Activated T-helper 1 cell treated with anti-CD3 and anti-CD28 coated beads, Interleukin-12 subunit alpha, Interleukin-12 subunit beta, Interleukin-2, Interleukin-4 antibody, amounts not matched to agents 30 ng/mL and 10 ng/mL and 1 ng/mL, durations not matched to agents 14 hours and 24 hours and 36 hours (primary cell): ENCODE measurements at places on chromosomes 6 and 20.

DNA sequence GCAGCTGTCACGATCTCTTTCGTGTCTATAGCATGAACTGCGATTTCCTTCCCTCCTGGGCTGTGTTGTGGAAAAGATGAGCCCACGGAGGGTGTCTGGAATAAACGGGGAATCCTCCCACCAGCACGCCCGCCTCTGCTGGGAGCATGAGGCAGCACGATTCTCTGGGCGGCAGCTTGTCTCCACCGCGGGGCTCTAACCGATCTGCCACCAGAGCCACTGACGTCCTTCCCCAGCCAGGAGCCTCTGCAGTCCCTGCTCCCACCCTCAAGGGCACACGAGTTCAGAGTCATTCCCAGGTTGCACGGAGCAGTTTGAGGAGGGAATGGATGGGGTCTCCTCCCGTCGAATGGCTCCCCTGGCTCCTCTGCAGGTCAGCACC is 197.6 kb downstream of the DLL1 start:
- DNase-seq: no peak

DNA sequence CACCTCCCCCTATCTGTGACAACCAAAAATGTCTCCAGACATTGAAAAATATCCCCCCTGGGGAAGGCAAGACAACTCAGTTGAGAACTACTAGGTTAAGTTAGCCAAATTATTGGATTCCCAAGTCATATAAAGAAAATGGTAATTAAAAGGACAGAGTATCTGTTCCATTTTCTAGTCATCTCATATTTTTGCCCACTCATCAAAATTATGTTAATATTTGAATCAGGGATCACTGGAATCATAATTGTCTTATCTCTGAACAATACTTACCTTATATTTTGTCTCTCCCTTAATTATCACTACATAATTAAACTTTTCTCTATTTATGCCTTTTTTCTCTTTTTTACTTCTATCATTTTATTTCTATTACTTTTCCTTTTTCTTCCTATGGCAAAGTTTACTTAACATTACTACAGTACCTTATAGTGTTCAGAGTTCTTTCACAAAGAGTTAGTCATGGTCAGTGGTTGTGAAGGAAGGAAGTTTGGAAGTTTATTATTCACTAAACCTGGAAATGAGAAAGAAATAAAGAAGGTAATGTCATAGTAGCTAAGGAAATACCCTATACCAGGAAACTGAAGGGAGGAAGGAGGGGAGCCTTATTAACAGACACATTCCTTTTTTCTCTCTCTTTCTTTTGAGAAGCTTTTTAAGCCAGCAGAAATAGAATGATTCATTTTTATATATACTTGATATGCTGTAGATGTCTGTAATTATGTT is 332.9 kb downstream of the COL12A1 start:
- no peak for DNase-seq

DNA sequence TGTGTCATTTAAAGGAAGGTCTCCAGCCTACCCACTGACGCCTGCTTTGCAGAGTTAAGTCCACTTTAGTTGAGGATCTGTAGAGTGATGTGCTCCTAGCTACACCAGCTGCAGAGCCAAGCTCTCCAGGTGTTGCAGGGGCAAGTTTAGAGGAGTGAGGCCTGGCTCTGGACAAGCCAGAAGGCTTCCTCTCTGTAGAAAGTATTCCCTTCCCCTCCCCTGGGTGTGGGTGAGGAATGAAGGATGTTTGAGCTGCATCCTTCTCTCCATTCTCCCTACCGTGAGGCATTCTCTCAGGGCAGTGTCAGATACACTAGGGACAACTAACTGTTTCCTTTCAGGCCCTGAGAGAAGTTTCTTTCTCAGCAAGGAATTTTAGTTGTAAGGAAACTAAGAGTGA is 66.5 kb downstream of the ELOVL5 start:
- DNase-seq: no peak

DNA sequence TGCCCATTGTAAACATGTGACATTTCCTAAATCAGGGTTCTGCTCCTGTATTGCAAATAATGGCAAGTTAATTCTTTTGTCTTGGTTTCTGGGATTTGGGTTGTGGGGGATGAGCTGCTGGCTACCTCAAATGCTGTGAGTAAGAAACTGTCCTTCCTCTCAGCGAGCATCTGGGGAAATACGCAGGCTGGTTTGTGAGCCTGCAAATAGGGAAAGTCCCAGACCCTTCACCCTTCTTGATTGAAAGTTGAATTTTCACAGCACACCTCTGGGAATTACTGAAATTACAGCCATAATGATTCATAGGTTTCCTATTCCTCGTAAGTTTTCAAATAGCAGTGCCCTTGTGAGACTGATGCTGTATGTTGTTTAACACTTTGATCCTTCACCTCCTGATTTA is 138.1 kb downstream of the TBXT start:
- DNase-seq: no peak

- DNase-seq: no peak
These were observed 36.8 kb downstream of the RSPH3 start for GRCh38 chr6:158963020-158963808.

- DNase-seq: no peak
These were observed 337.5 kb upstream of the CITED2 start for GRCh38 chr6:139711804-139712585.

DNA sequence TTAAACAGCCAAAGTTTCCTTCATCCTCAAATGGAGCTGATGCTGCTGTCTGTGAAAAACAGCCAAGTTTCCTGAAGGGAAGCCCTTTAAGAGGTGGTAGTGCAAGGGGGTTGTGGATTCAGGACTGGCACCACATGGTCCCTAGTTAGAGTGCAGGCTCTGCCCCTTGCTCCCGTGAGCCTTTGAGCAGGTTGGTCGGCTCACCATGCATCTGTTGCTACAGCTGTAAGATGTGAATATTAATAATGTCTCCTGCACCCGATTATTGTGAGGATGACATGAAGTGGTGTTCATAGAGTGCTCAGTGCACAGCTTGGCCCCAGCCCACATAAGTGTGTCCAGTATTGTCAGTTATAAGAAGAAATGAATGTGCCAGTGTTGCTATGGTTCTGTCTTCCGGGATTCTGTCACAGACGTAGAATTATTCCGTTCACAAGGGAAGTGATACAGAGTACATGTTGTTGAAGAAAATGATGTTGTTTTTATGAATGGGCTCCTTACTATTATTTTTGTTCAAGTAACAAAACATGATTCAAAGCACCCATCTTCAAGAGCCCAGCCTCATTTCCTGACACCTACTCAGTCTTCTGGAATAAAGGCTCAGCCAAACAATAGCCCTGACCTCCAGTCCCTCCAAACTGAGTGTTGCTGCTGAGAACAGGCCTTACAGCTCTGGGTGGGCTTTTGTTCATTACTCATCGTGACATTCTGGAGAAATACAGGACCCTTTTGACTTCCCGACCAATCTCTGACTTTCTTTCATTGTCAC is 2.9 kb upstream of the PKIG start:
- DNase-seq: no peak

- DNase-seq: no peak
These were observed 88.9 kb downstream of the ARMC2 start for GRCh38 chr6:108937170-108937569.

GRCh38 chr6:106844930-106845329 is 129.6 kb downstream of the CD24 start:
- no peak for DNase-seq

GRCh38 chr20:52031563-52032303 is 159.8 kb downstream of the ZFP64 start:
- DNase-seq: peak; percentile 48

DNA sequence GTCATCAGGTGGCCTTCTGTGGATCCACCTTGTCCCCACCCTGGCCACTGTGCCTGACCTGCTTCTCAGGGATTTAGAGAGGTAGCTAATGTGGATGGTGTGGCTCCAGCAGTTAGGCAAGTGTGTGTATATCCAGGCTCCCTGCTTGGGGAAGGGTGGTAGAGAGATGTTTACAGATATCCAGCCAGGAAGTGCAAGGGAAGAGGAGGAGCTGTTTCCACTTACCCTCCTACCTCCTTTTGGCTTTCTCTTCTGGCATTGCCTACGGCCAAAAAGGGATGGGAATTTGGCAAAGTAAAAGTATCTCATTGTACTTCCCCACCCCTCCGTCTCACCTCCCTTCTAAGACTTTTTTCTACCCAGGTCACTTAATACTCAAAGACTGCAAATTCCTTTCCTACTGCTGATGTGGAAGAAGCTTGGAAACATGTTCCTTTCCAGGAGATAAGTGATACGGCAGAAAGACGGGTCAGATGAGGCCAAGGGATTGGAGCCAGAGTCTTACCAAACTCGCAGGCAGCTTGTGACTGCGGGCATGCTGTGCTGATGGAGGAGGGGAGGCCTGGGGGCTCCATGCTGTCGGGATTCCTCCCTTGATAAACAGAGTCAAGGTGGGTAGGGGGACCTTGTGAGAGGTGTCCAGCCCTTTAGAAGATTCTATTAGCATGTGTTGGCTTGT is 253.4 kb downstream of the PRL start:
- no peak for DNase-seq

DNA sequence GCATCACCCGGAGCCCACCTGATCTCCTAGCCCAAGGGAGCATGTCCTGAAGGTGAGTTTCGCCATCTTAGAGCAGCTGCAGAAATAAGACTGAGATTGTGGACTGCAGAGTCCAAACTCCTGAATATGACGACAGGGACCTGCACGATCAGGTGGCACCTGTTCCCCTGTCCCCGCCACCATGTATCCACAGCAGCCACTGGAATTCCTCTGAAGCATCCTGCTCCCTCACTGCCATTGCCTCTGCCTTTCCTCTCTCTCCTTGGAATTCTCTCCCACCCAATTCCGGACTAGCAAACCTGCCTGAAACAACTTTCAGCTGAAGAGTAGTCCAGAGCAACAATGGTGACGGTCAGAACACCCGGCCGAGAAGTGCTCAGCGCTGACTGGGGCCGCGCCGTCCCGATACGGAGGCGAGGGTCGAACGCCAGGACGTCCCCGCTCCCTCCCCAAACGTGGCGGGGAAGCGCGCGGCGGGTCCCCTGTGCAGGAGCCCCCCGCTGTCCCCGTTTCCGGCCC is 694 bp upstream of the FAM120B start:
- DNase-seq: no peak

GRCh38 chr20:34768096-34768495 is 57.4 kb downstream of the NCOA6 start:
- DNase-seq: no peak

- no peak for DNase-seq
These were observed 3.7 kb upstream of the TXNDC5 start for GRCh38 chr6:7914311-7914710.

- DNase-seq: no peak
These were observed at the start of gene ADGRG6 for GRCh38 chr6:142301651-142302391. TSS of gene ADGRG6 (plus strand) at chr6:142302007. CDS start at chr6:142302330, 323 bp downstream.

GRCh38 chr6:31125162-31125561 is 4.9 kb upstream of the CDSN start:
- no peak for DNase-seq

- no peak for DNase-seq
These were observed 130.4 kb downstream of the MOXD1 start for GRCh38 chr6:132270726-132271402.

GRCh38 chr6:126531840-126532239 is 191.9 kb downstream of the CENPW start:
- no peak for DNase-seq

GRCh38 chr20:17766226-17766625 is 66.5 kb downstream of the BANF2 start:
- no peak for DNase-seq

- no peak for DNase-seq
These were observed 58.5 kb downstream of the OGFRL1 start for GRCh38 chr6:71347119-71347518.

- no peak for DNase-seq
These were observed 44.4 kb downstream of the MRPL14 start for GRCh38 chr6:44082872-44083321.

- no peak for DNase-seq
These were observed 438.7 kb upstream of the JARID2 start for GRCh38 chr6:14807130-14807529.

DNA sequence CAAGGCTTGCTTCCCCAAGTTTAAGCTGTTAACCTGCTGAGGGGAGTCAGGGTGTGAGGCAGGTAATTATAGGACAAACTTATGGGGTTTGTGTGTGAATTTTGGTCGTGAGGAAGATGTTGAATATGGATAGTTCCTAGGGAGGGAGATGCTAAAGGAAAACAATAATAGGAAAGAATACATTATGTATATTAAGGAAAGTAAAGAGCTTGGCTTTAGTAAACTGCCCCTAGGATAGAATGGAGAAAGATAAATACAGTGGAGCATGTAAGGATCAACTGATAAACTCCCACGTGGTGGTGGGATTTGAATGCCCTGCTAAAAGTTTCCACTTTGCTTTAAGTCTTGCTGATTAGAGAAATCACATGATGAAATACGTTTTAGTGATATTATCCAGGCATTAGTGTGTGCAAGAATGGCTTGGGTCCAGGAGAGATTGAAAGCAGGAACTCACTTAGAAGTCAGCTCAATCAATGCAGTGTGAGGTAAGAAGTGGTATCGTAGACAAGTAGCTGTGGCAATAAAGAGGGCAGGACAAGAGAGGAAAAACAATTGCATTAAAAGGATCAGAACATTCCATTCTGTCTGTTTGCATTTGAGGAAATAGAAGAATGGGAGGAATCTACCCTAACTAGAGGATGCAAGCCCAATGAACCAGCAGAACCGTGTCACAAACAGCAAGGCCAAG is 52.5 kb downstream of the RPS12 start:
- DNase-seq: no peak

DNA sequence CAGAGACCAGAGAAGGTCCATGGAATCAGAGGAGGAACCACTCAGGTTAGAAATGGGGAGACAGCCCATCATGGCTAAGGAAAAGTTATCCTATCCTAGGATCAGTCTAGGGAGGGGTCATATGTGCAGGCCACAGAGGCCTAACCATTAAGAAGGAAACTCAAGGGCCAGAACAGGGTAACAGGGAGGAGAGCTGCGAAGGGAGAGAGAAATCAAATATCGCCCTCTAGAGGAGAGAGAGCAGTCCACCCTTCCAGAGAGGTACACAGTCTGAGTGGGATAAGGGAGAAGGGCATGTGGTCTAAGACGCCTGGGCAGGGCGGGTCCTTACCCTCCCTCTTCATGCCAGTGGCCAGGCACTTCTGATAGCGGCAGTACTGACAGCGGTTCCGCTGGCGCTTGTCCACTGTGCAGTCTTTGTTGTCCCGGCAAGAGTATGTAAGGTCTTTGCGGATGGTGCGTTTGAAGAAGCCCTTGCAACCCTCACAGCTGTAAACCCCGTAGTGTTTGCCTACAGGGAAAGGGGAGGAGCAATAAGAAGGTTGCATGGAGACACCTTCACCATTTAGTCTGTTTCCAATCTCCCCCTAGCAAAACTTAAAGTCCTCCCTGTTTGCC is 2.9 kb downstream of the RXRB start:
- peak; percentile 26 for DNase-seq
